ENCODE measurements at places on chromosomes 13 and 19.

DNA sequence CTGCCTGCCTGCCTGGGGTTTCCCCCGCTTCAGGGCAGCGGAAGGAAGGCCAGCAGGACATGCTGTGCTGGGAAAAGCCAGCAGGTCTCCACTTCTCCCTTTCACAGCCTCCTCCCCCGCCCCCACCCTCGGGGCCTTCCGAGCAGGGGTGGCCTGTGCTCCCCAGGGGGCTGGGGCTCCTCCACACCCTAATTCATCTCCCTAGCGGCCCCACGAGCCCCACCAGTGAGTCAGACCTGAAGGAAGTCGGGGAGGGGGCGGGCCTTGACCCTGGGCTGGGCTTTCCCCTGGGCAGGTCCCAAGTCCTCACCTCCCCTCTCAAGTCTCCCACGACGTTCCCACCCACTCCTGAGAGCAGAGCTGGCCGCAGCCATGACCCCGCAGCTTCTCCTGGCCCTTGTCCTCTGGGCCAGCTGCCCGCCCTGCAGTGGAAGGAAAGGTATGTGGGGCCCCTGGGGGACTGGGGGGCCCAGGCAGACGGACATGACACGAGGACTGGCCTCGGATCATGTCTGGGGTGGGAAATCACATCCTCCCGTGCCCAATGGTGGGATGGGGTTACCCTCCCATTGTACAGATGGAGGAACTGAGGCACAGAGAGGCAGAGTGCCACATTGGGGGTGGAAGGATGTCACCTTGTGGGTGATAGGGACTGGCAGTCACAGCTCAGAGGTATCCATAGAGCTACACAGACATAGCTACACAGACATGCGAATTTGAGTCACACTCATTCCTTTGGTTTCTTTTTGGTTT is at the start of gene EBI3:
Gene EBI3 (plus strand): TSS at position 345 of the 753 bp plus-strand sequence. CDS start 28 bp downstream, at position 373.
- DNase-seq, result peak; percentile 79

GRCh38 chr13:48977973-48978372 is 2.3 kb downstream of the FNDC3A start:
- no peak for DNase-seq

DNA sequence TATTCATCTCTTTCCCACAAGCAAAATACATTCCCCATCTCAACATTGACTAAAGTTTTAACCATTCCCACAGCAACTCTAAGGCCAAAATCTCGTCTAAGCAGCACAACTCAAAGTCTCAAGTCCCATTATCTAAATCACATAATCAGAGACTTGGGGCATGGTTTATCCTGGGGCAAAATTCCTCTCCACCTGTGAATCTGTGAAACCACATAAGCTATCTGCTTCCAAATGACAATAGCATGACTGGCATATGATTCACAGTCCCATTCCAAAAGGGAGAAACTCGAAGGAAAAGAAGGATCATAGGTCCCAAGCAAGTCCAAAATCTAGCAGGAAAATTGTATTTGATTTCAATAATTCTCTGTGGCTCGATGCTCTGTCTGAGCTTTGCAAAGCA is 73.0 kb downstream of the ANKRD10 start:
- no peak for DNase-seq

- no peak for DNase-seq
These were observed 800.7 kb upstream of the SLITRK5 start for GRCh38 chr13:86870444-86870843.

DNA sequence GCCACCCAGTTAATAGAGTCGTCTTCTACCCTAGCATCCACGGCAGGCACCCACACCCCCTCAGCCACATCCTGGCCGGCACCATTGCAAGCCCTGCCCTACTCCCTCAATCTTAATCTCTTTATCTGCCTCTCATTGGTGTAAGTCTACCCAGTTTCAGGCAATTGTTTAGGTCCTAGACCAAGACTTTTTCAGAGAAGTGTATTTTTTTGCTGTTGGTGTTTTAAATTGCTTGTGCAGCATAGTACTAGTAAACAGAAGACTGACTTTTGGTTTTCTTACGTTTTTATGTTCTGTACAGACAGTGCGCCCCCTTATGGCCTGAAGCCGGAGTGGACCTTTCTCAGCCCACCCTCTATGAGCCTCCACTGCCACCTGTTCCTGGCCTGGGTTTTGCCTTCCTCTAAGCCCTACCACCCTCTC is 2.3 kb upstream of the LCP1 start:
- DNase-seq, result peak; percentile 46

DNA sequence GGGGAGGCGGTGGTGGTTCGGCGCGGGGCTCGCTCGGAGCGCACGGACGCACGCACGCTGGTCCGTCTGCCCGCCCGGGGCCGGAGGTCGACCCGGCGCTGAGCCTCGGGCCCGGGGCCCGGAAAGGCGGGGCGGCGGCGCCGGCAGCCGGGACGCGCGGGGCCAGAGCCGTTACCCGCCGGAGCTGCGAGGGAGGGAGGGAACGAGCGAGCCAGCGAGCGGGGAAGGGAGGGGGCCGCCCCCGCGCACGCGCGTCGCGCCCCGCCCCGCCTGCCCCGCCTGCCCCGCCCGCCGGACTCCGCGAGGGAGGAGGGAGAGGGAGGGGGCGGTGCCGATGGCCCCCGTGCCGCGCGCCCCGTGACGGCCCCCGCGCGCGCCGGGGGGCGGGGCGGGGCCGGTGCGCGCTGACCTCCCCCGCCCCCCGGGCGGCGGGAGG is 15.0 kb downstream of the CIC start:
- peak; percentile 85 for DNase-seq

GRCh38 chr19:5851302-5851701 is at the start of gene FUT3:
TSS of gene FUT3 (minus strand) at chr19:5851449.
- DNase-seq, result no peak

DNA sequence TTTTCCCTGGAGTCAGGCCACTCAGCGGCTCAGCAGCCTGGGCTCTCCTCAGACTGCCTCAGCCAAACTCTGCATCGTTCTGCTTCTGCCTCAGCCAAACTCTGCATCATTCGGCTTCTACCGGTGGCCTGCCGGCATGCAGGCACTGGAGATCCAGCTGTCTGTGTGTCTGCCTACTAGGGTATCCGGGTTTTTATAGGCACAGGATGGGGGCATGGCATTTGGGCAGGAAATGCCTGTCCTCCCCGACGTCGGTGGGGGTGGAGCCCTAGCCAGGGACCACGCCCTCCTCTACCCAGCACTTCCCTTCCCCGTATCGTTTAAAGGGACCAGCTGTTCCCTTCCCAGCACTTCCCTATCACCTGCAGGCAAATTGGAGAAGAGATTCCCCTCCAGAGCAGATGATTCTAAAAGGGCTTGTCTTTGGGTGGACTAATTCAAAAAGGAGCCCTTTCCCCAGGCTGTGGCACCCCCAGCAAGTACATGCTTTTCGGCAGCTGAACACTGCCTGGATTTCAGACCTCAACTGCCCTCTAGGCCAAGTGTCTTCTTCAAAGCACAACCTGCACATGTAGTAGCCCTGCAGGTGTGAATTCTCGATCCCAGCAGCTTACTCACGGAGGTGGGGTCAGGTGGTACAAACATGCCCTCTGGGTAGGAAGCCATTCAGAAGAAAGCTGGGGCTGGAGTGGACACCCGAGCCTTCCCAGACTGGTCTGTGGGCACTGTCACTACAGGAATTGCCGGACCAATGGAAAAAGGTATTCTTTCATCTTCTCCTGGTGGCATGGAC is 25.4 kb upstream of the GPR12 start:
- no peak for DNase-seq

DNA sequence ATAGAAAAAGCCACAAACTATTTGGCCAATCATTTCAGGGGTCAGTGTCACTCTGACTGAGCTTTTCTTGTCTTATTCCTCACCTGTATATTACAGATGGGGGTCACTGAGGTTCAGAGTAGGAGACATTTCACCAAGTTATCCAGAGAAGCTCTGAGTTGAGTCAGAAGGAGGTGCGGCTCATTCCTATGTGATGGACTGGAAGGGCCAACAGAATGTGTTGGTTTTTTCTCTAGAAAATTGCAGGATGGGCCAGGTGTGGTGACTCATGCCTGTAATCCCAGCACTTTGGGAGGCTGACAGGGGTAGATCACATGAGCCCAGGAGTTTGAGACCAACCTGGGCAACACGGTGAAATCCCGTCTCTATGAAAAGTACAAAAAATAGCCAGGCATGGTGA is 24.5 kb upstream of the ZNF83 start:
- DNase-seq, result no peak

DNA sequence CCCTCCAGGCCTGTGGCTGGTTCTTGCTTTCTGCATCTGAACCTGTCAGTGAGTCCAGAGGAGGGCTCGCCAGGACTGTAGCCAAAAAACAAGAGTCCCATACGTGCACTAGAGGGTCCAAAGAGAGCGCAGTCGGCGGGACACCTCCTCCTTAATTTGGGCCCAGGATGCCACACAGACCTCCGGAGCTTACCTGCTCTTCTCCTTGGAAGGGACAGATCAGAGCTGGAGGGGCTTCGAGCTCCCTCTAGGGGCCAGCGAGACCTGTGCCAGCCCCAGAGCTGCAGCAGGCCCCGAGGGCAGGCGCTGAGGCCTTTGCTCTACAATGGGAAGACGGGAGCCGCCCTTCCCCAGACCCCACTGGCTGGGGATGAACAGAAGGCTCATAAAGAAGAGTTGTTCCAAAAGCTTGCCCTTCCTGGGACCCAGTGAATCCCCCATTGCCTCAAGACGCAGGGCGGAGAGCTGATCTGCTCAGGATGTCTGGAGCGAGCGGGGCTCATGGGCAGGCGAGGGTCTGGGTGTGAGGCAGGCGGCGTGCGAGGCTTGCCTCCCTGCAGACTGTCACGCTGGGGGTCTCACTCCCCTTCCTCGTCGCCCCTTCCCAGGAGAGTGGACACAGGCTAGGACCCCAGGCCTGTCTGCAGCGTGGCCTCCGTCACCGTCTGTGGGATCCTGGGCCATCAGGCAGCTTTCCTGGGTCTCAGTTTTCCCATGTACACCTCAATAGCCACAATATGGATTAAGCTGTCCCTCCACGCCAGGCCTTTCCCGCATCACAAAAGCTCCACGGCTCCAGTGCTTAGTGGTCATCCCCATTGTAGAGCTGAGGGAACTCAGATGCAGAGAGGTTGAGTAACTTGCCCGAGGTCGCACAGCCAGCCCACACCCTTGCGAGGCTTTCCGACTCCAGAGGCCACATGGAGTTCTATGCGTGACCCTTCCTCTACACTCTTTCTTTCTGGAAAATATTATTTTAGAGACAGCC is 46.9 kb upstream of the VSTM2B start:
- no peak for DNase-seq

DNA sequence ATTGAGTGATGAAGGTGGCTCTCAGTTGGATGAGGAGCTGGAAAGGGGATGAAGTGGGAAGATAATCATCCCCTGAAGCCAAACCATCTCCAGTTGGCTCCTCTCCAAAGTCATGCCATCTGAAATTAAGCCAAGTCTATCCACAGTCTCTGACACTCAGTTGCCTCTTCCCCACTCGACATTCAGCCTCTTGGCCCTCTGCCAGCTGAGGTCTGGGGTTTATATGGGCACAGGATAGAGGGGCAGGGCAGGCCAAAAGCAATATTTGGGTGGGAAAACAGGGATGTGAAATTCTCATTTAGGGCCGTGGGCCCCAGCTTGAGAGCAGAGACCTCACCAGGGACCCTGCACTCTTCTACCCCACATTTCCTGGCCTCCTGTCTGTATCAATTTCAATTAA is 85.9 kb downstream of the SLITRK1 start:
- no peak for DNase-seq

DNA sequence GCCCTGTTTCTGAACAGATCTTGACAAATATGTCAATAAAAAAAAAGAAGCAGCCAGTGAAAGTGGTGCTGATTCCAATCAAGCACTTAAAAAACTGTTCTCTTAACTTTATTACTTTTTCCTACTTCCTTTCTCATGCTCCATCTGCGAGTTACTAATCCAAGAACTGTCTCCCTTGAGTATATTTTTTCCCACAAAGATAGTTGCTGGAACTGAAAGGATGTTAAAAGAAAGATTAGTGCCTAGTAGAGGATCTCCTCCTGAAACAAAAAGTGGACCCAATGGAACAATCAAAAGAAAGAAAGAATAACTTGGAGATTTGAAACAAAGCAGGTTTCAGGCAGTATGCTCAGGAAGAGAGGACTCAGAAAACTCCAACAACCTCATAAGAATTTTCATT is 1034.8 kb downstream of the PCDH17 start:
- DNase-seq, result no peak

GRCh38 chr19:37931881-37932655 is 25.1 kb downstream of the SIPA1L3 start:
- DNase-seq, result peak; percentile 94

DNA sequence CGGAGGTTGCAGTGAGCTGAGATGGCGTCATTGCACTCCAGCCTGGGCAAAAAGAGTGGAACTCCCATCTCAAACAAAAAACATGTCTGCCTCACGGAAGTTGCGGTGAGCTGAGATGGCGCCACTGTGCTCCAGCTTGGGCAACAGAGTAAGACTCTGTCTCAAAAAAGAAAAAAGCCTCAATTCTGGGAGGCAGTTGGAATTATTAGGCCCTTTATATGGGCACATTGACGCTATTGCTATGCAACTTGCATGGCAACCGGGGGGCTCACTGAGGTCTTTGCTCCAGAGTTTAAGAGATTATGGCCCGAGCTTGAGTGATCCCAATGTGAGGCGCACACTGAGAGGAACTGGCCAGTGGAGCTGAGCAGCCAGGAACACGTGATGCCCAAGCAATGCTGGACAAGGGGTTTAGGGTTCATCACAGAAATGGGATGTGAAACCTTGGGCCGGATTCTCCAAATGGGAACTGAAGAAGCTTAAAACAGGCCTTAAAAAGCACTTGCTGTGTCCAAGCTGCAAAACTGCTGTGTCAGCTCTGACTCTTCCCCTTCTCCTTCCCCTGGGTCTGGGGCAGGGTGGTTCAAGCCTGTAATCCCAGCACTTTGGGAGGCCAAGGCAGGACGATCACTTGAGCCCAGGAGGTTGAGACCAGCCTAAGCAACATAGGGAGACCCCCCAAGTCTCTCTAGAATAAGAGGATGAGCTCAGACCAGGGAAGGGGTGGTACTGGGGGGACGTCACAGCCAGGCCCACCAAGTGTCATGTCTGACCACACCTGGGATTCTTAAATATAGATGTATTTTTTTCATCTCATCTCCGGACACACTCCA is 2.5 kb downstream of the FTL start:
- DNase-seq, result peak; percentile 63

DNA sequence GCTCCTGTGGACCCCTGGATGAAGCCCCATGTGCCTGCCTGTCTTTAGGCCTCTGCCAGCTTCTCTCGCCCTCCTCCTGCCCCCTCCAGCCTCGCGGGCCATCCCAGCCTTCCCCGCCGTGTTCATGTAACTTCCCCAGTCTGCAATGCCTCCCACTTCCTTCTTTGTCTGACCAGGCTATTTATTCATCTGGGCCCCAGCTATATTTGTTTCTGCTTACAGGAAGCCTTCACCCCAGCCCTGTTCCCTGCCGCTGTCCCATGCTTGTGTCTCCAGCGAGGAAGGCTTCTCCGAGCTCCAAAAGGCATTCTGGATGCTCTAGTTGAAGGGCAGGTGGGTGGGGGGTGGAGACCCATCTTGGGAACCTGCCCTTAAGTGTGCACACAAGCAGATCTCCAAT is 7.9 kb upstream of the C3 start:
- no peak for DNase-seq

- DNase-seq, result no peak
These were observed 56.9 kb upstream of the ZNF254 start for GRCh38 chr19:24029941-24030636.

GRCh38 chr13:106499896-106500295 is 35.6 kb downstream of the EFNB2 start:
- DNase-seq, result no peak

Measured in Caco-2 (cell line).